ENCODE measurements at places on chromosomes 2 and 18. TPM values are rescaled to one million over a fixed set of nuclear protein-coding genes. Genes with fewer than 3 reads are reported as not detected.

EN1 gene
- not detected for total RNA-seq

BIRC6 gene
- total RNA-seq = 81.1 TPM

IFIH1 gene
- 4.5 TPM for total RNA-seq

STPG4 gene
- total RNA-seq = 0.83 TPM

VIT gene
- total RNA-seq = not detected

SH3RF3 gene
- 21.7 TPM for total RNA-seq

ARHGAP25 gene
- 0.93 TPM for total RNA-seq

FBXO48 gene
- total RNA-seq = 1.7 TPM

ZDBF2 gene
- total RNA-seq = 21.3 TPM

- H3K4me1 ChIP-seq = no peaks in the 10 kb centered on the region
- peaks cover 53% of the 10 kb centered on the region for H3K27me3 ChIP-seq
- H3K36me3 ChIP-seq = no peaks in the 10 kb centered on the region
Observed at GRCh38 chr2:50335433-50335832, 696.5 kb downstream of the NRXN1 start.

DNA sequence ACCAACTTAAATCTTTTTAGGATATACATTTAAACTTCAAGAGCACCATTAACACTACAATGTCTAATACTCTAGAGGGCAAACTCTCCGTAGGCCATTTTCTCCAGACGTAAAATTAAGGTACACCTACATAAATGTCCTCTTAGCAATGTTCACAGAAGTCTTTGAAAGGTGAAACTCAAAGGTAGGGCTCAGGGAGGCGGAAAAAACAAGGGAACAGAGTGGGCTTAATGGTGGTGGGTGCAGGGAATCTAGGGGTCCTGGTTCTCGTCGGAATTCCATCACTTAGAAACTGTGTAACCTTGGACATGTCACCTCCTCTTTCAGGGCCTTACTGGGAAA lies 668 bp downstream of the NFU1 start:
- peak overlapping the region; percentile 99 for H3K27ac ChIP-seq
- peaks cover 9% of the 10 kb centered on the region for H3K36me3 ChIP-seq
- peak overlapping the region; percentile 81 for H3K4me3 ChIP-seq
- no peaks in the 10 kb centered on the region for H3K27me3 ChIP-seq

DNA sequence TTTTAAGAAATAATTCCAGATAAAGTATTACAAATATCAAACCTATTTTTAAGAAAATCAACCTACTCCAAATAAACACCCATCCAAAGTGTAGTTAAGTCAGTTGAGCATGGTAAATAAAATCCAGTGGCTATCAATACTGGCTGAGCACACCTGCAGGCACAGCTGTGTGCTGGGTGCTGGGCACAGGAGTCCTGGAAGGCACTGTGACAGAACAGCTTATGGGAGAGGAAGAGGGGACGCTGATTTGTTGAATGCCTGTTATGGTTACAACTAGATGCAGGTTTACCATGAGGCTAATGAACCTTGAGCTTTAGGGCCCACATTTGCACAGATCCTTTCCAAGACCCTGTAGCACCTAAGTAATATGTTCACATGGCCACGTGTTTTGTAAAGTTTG lies 202.7 kb downstream of the MTX2 start:
- no peaks in the 10 kb centered on the region for H3K27me3 ChIP-seq
- no peak overlapping the region for H3K4me3 ChIP-seq
- H3K27ac ChIP-seq = peak overlapping the region; percentile 87
- H3K36me3 ChIP-seq = no peaks in the 10 kb centered on the region

GRCh38 chr2:227871375-227871791 lies at the start of gene DAW1:
Gene DAW1, plus strand, starts transcription at chr2:227871631. Its CDS starts 59 bp downstream, at chr2:227871690.
- H3K27me3 ChIP-seq = no peaks in the 10 kb centered on the region
- H3K4me3 ChIP-seq = no peak within 1 kb of the TSS
- H3K27ac ChIP-seq = peak within 1 kb of the TSS; percentile 29
- DNase-seq = no peak
- H3K36me3 ChIP-seq = no peaks in the 10 kb centered on the region

DNA sequence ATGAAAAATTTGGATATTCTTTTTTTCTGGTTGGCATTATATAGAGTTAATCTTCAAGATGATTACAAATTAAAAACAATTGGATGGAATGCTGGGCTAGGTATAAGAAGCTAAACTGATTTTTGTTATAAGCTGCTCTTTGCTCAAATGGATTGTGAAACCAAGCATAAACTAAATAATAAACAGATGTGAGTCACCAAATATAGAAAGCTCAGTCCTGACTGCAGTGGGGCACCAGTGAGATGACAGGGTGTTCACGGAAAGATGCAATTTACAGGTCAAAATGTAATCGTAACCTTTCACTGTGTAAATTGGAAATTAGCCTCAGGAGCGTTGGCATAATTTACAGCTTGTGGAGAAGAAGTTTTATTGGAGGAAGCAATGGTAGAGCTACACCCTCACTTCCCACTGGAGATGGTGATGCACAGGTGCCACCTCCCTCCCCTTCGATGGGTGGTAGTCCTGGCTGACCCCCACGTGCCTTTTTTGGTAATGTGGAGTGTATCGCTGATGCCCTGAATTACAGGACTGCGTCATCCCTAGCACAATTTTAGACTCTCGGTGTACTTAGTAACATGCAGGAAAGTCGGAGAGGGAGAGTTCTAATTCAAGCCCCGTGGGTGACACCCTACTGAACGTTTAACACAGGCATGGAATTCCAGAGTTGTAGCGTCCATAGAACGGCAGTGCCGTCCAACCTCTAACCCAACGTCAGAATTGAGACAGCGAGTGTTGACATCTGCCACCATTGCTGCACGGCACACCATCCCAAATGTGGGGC lies 73.9 kb upstream of the NFATC1 start:
- no peaks in the 10 kb centered on the region for H3K4me1 ChIP-seq
- no peak overlapping the region for H3K4me3 ChIP-seq
- no peaks in the 10 kb centered on the region for H3K27me3 ChIP-seq
